H4 (cell line): ENCODE measurements at places on chromosomes 6 and 20. TPM values are rescaled to one million over a fixed set of nuclear protein-coding genes. Genes with fewer than 3 reads are reported as not detected.

DEFB132 gene
- total RNA-seq, result not detected in 2 replicates

HSPA1L gene
- total RNA-seq, result 0.85 and 1.0 TPM in 2 replicates

UST gene
- total RNA-seq, result 9.3 and 11.7 TPM in 2 replicates

CYP21A2 gene
- 0.48 TPM in 1 of 2 replicates, not detected in the other for total RNA-seq

HNF4A gene
- total RNA-seq, result not detected in 2 replicates
